HCT116 (cell line): ENCODE measurements at places on chromosomes 2 and 18.

GRCh38 chr2:149715005-149715592, 127.5 kb upstream of the MMADHC start:
- peak; percentile 35 for DNase-seq

DNA sequence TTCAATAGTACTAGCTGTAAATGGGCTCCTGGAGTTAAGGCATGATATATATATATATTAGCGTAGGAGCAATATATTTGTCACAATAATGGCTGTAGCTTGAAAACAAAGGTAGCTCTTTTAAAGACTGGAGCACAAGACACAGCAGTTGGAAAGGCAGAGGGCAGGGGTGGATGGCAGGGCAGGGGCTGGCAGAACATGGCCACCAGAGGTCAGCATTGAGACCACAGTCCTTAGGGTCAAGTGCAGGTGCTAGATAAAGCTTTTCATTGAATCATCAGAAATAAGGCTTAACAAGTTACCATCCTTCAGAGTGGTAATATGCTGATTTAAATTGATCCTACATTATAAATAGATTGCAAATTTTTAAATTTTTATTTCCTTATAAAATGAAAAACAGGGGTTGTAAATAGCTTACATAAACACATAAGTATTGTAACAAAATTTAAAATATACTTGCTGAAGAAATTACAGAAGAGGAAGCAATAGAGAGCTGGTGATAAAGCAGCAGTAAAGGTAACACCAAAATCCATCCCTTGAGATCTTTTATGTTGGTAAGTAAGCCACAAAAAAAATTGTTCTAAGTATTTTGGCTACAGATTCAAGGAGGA, 161.2 kb upstream of the PIEZO2 start:
- peak; percentile 22 for DNase-seq

DNA sequence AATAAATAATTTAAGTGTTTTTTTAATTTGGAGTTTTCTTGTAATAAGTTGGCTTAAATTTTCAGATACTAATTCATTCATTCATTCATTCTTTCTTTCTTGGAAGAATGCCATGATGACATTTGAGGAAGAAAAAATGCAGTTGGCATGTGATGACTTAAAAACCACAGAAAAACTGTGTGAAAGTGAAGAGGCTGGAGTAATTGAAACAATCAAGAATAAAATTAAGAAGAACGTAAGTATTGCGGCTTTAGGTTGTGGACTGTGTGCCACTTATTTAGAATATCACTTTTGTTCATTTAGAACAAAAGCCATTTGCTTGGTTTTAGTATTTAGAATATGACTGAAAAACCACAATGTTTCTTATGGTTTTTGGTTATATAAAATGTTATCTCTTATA, 51.4 kb downstream of the TTC39C start:
- no peak for DNase-seq

DNA sequence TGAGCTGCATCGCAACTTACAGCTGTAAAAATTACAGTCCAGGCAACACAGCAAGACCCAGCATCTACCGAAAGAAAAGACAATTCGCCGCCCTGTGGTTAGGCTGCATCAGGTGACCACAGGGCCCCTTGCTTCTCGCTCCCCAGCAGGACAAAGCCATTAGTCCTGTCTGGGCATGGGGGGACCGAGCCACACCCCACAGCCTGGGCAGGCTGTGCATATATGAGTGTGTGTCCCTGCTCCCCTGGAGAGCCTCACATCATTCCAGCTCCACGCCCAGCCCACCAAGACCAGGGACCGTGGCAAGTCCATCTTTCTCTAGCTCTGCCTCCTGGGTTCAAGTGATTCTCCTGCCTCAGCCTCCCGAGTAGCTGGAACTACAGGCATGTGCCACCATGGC, 33.9 kb downstream of the SNORC start:
- DNase-seq, result no peak

DNA sequence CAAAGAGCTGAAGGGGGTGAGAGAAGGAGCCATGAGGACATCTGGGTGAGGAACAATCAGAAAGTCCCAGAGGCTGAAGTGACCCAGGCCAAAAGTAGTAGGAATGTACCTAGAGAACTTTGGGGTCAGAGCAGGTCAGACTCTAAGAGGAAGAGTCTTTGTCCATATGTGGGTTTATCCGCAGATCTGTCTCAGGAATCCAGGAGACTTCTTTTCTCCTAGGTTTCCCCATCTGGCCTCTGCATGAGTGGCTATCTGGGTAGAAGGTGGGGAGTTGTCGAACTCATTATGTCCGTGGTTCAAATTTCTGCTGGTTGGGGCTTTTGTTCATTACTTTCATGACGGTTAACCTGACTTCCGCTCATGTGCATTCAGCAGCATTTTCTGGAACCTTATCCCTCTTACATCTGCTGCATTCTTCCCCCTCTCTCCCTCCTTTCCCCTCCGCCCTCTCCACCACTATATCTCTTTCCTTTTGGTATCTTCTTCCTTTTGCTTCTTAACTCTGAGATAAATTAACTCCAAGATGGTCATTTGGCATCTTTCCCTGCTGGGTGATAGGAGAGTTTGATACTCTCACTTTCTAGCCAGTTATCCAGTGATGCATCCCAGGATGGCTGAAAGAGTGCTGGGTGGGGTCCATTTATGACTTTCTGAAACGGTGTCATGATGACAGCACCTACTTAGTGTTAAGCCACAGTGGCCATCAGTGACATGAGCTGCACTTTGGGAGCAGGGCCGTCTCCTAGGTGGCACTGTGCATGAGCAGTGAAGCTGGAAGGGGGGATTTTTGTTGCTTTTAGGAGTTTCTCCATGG, 2.1 kb downstream of the LIPG start:
- DNase-seq, result no peak

DNA sequence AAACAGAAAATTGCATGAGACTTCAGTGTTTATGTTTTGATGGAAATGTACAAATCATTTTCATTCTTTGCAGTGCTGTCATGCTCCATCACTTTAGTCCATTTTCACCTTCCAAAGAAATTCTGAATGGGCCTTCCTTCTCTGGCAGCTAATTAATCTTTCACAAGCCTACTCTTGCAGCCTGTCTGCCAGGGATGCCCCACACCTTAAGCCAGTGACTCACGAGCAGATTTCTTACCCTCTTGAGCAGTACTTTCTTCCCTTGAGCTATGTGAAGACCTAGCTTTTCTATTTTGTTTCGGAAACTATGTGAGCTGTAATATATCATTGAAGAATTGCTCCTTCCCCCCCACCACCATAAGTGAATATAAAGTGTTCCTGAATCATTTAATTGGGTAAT, 404.3 kb upstream of the VWC2L start:
- DNase-seq, result no peak

- DNase-seq, result peak; percentile 33
Observed at GRCh38 chr2:56130463-56131070, 53.2 kb upstream of the CCDC85A start.

DNA sequence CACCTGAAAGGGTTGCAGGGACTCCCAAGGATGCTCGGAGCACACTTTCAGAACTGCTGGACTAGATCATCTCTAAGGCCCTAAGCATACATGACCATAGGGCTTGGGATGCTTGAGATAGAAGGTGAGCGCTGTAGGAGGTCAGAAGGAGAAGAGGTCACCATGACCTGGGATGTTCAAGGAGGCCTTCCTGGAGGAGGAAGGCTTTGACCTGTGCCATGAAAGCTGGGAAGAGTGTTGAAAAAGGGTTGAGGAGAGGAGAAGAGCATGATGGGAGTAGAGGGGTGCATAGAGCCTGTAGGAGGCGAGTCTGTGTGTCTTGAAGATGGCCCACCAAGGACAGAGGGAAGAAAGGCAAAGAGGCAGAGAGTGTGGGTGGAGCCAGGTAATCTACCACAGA, 222.4 kb downstream of the LOXHD1 start:
- no peak for DNase-seq

DNA sequence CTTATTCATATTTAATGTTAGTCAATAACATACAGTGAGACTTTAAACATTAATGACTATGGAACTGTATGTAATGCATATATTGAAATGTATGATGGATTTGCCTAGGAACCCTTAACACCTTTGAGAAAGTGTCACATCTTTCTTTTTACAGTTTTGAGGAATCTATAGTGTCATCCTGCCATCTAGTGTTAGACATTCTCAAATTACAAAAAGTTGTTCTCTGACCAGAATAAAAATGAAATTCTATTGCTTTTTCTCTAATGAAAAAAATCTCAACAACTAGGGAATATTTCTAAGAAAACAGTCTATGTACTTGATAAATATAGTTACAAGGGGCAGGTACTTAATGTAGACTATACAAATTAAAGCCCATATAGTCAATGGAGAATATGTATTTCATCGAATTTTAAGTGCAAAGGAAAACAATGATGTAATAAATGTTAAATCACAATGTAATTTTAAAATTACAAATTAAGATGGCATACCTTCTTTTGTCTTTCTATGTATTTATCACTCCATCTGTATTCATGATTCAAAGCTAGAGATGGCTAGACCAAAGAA, 5.1 kb upstream of the CALCRL start:
- peak; percentile 29 for DNase-seq

DNA sequence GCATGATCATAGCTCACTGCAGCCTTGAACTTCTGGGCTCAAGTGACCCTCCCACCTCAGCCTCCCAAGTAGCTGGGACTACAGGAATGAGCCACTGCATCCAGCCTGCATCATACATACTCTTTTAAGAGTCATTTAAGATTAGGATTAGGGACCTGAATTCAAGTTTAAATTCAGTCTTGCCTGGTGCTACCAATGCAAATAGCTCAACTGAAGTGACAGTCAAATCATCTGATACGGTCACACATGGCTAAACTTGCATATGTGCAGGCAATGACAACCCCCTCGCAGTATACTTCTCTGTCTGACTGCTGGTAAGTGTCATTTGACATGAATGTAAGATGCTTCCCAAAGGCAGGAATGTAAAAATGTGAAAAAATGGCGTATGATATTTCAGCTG, 31.8 kb upstream of the TMEM131 start:
- DNase-seq, result no peak

DNA sequence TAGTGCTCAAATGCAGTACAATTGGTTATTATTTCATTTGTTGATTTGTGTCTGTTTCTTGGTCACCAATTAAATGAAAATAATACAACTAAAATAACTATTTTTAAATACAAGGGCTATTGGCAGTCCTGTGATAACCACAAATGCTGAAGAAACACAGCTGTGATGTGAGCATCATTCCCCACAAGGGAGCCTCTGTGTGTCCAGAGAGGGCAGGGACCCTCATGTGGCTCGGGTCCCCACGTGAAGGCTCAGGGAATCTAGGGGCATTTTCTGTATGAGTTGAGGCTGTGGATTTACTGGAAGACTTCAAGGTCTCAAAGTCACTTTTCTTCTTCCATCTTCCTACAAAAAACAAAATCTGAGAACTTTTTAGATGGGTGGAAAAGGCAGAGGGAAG, 316.1 kb upstream of the RAB12 start:
- DNase-seq, result no peak

DNA sequence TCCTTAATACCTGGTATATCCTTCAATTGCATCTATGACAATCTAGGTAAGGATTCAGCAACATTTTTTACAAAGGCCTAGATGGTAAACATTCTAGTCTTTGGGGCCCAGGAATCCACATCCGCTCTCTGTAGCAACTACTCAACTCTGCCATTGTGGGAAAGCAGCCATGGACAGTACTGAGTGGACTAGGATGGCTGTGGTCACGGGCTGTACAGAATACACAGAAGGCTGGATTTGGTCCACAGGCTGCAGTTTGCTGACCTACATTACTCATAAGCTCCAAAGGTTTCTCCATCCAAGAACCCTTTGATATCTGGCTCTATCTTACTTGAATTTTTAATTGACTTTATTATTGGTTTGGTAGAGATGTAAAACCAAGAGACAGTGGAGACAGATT, 418.3 kb upstream of the LRRTM1 start:
- DNase-seq, result no peak

DNA sequence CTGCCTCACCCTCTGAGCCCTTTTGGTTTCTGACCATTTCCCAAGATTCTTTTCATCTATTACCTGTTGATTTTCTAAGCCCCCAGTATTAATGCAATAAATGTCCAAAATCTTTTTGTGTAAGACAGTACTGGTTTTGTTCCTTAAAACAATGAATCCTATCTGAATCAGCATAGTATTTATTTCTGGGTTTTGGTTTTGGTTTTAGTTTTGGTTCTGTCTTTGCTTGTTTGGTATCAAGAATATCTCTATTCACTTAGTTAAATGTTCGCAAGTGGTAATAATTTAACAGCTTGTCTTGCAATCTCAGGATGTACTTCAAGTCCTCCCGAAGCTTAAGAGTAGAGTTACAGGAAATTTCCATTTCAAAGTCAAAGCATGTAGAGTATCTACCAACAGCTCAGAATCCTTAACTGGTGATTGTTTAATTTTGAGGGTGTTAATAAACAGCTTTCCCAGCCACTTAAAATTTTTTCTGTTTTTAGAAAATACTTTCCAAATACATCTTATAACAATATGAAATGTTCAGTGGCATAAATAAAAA, 67.7 kb upstream of the NEDD4L start:
- DNase-seq, result no peak

DNA sequence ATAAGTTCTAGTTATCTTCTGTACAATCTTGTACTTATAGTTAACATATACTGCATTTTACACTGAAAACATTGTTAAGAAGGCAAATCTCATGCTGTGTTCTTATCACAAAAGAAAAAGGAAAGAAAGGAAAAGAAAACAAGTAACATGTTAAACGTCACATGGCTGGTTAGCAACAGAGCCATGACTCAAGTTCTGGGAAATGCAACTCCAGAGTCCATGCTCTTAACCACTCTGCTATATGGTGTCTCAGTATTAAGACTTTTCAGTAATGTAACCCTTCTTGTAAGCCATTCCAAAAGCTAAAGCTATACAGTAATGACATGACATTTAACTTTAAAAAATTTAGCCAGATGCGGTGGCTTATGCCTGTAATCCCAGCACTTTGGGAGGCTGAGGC, 181.4 kb downstream of the BARD1 start:
- no peak for DNase-seq

DNA sequence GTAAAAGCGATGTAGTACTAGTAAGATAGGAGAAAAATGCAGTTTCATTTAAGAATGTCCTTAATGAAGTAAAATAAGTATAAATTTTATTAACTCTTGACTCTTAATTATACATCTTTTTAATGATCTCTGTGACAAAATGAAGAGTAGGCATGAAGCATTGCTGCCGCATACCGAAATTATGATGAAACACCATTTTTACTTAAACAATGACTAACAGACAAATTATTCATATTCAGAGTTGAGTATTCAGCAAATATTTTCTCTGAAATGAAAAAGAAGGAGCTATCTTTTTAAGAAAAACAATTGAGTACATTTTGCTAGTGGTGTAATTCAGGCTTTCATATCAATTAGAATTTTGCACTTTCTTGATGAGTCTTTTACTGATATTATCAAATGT, 150.6 kb upstream of the DOCK10 start:
- no peak for DNase-seq
